ENCODE measurements at places on chromosomes 2 and 18.

DNA sequence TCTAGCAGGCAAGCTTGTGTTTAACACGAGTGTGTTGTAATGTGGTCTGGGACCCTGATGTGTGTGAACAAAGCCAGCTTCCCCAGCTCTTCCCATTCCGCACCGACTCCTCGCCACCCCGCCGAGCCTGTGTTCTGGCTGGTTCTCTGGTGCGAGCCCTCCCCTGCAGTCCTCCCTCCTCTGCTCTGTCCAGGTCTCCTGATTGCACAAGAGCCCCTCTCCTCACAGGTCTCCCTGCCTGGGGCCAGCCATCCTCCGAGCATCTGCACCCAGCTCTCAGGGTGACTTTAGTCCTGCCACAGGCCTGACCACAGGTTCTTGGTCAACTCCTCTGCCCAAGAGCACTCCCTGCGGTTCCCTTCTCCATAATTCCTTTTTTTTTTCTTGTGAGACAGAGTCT, 13.2 kb downstream of the SLC66A3 start:
- DNase-seq = no peak

DNA sequence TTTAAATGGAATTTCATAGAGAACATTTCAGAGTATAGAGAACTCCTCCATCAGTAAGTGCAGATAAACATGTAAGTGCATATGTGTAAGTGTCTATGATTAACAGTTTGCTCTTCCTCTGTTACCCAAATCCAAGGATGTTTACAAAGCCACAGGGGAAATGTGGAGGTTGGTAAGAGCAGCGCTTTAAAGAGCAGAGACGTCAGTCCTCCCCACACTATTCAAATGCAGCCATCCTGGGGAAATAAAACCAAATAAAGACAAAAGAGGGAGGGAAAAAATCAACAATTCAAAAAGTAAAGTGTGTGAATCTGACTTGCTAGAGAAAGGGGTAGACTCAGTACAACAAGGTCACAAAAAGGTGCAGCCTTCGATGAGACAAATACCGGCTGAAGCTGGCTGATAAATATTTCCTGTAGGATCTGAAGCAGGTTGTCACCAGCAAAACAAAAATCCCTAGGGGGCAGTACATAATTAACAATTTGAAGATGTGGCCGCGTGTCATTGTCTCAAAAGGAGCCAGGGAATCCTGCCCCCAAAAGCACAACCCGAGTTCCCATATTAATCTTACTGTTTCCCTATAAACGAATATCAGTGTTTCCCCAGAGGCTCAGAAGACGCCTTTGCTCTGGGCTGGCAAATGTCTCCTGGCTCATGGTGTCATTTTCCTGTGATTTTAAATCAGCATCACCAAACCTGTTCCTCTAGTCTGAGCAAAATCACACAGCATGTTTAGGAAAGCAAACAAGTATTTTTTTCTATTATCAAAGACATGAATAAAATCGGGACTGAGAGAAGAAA, 216.5 kb downstream of the CDCA7 start:
- peak; percentile 91 for DNase-seq

DNA sequence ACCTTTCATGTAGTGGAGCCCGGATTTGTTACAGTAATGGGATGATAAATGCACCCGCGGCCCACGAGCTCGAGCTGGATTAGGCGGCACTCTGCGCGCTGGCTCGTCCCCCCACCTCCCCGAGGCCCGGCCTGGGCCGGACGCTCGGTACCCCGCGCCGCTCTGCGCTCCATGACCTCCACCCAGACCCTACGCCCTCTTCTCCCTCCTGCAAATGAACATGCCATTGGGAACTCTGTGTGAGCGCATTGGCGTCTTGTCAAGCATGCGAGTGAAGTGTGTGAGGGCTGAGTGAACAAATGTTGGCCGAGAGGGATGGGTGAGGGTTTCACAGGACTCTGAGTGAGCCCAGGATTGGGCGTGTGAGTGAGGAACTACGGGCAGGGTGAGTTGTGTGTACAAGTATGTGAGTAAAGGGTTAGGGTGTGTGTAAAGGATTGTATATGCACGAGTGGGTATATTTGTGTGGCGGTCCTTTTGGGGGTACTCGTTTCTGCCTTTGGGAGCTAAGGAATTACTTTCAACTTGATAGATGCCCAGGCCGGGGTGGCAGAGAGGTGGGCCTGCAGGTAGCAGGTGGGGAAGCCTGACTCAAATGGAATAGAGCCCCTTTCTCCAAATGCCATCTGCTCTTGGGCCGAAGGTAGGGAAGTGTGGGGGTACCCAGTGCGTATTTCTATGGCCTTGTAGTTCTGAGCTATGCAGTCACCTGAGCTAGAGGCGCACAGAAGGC, 2.9 kb upstream of the EN1 start:
- DNase-seq = no peak

DNA sequence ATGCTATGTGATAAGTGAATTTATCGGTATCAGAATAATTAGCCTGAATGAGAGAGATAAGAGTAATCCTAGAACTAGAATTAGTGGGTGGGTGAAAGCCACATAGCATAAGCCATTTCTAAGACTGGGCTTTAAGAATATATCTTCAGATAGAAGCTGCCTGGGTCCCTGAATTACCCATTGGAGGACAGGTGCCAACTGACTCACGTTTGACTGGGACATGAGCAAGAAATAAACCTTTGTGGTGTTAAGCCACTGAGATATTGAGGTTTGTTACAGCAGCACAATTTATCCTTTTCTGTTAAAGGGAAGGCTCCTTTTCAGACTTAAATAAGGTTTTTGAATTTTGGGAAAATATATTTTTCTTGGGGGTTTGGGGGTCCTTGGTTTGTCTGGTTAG, 95.9 kb downstream of the POLE4 start:
- no peak for DNase-seq

DNA sequence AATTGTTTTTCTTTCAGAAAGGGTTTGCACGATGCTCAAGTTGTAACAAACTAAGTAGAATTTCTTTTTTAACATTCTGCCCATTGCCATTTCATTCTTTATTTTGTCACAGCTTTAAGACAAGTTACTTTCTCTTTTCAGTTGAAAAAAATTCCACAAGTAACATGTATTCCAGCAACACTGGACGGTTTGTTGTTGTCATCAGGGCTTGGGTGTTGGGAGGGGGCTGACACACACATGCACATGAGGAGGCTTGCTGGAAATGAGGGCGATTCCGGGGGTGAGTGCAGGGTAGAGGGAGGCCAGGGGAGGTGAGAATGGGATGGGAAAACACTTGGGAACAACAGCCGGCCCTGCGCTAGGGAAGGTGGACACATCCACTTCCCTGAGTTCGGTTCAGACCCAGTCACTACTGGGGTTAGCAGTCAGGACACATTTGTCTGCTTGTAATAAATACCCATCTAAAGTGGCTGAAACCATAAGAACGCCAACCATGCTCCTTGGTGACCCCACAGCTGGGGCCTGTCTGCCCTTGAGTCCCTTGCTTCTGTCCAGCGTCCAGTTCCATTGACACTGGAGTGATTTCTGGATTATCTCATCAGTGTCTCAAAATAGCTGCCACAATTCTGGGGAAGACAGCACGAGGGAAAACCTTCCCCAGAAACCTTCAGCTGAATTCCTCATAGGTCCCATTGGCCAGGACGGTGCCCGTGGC, 141.8 kb upstream of the BCL2L11 start:
- DNase-seq = no peak

DNA sequence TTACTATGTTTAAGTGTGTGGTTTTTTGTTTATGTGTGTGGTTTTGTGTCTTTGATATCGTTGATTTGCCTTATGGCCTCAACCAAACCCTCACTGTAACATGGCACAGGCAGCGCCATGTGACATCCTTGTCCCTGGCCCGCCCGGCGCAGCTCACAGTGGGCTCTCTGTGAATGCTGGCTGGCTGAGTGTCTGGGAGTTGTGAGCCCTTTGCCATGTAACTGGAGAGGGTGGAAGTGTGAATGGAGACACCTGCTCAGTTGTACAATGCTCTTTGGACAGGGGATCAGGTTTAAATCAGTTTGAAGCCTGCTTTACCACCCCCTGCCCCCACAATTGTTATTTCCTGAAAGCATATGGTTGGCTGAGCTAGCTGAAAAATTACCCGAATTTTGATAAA, 41.8 kb downstream of the TCF7L1 start:
- no peak for DNase-seq

- no peak for DNase-seq
Measured at GRCh38 chr2:35783723-35784122, 571.9 kb upstream of the CRIM1 start.

GRCh38 chr2:130832296-130832940, 4.3 kb upstream of the ARHGEF4 start:
- no peak for DNase-seq

DNA sequence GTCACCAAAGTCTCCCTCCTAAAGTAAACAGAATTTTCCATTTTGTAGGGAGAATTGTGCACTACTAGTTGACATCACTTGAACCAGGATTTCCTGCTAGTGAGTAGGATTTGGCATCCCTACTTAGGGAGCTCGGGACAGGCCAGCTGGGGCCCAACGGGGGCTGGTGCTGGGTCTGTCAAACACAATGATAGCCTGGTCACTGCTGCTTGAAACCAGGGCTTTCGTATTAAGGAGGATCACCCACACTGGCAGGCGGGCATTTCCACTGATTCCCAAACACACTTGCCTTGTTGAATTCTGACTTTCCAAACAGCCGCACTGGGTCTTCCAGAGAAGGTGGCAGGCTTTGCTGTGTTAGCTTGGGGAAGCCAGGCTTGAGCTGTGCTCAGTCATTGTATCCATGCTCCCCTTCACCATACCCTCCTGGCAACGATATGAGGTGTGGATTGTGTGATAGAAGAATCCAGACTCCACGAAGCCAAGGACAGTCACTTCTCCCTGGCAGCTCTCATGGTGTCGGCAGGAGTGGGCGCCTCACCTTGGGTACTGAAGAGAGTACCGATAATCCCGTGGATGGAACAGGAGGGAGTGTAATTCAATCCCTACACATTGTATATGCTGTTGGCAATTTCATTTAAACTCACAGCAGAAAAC, 7.5 kb downstream of the GDF7 start:
- no peak for DNase-seq

DNA sequence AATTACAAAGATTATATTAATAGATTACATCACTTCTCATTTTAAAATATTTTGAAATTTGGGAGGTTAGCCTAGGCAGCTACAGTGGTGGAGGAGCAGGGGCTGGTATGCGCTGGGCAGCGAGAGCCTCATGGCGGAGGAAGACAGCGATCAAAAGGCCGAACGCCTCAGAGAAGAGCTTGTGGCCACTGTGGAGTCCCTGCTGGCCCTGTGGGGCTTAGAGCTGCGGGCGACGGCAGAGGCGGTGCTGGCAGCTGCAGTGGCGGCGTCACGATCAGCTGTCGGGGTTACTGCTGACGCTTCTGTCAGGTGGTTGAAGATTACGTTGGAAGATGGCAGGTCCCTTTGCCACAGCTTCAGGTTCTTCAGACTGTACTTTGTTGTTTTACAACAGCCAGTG, 87.4 kb downstream of the ROCK2 start:
- no peak for DNase-seq

GRCh38 chr2:189304360-189304759, 124.8 kb upstream of the COL5A2 start:
- no peak for DNase-seq

DNA sequence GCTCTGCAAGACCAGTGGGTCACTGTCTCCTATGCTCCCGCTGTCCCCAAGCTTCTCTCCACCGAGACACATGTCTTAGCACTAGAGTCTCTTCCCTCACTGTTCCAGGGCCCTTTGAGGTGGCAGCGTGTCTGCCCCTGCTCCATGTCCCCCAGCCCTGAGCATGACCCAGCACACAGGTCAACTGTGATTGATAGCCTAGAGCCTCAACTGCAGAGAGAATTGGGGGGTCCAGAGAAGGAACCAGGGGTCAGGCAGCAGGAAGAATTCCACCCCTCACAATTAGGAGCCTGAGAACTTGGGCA, 54.6 kb upstream of the ODC1 start:
- no peak for DNase-seq

DNA sequence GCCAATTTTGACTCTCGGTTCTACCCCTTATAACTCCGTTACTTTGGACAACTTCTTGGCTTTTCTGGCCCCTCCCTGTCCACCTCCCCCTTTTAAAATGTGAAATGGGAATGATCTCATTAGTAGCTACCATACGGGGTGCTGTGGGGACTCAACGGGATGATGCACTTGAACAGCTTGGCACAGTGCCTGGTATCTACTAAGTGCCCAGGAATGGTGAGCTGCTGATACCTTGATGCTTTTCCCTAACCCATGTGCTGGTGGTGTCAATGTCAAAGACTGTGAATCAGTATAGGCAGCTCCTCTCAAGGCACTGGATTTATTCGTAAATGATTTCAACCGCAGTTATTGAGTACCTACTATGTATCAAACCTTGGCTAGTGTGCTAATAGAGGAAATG, 204.2 kb downstream of the LOXHD1 start:
- no peak for DNase-seq

DNA sequence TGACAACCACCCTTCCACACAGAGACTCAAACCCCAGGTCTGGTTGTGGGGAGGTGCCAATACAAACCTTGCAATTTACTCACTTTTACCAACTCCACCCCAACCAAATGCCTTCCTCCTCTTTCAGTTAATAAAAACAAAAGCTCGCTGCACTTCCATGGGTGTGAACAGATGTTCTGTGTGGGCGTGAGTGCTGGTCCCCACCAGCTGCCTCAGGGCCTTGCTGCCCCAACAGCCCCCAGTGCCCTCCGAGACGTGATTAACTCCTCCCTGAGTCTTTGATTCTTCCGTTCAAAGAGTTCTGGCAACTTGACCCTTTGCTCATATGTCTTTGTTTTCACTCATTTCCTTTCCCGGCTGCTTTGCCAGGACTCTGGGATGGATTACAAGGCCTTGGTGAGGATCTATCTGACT, 258.9 kb upstream of the CXCR4 start:
- no peak for DNase-seq

GRCh38 chr2:132690664-132691303, 20.8 kb upstream of the LYPD1 start:
- no peak for DNase-seq

DNA sequence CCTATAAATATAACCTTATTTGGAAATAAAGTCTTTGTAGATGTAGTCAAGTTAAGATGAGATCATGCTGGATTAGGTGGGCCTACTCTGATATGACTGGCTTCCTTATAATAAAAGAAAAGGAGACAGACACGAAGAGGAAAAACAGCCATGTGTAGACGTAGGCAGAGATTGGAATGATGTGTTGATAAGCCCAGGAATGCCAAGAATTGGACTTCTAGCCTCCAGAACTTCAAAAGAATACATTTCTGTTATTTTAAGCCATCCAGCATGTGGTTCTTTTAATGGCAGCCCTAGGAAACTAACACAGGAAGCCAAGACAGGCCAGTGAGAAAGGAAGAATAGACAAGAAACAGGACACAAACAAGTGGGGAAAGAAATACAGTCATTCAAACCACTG, 68.6 kb downstream of the NYAP2 start:
- DNase-seq = no peak

GRCh38 chr2:119106301-119106897, 52.2 kb downstream of the C1QL2 start:
- DNase-seq = no peak

Measured in NCI-H1694 (cell line).